H9 (cell line): ENCODE measurements at places on chromosomes 11 and 22.

DNA sequence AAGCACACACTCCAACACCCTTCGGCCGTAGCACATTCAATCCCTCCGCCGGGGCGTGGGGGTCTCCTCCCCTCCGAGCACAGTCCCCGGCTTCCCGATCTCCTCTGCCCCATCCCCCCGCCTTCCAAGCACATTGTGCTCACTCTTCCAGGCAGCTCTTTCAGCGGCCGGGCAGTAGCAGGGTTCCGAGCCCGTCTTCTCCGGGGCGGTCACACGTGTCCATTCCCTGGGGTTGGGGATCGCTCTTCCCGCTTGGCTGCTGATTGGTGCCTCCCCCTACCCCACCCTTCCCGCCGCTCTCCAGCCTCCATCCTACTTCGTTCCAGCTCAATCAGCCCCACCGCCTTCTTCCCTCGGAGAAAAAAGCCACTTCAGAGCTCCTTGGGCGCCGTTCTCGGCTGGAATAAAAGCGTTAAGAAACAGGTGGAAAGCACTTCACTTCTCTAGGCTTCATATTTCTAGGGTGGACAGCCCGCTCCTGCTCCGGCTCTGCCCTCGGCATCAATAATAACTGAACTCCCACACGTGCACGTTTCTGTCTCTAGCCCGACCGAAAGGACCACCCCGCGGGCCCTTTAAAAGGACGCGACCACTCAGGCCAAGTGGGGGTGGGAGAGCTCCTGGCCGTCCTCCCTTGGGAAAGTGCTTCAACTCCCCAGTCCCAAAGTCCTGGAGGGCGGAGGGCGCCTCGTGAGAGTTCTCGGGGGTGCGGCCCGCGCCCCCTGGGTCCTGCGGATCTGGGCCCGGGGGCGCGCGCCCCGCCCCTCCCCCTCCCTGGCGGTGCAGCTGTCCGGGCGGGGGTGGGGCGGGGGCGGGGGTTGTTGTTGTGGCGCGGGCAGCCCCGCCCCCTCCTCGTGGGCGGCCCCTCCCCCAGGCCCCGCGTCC lies 464 bp upstream of the CECR2 start:
- peak; percentile 86 for DNase-seq

GRCh38 chr11:45772449-45772774 lies 32.5 kb upstream of the SLC35C1 start:
- DNase-seq = no peak

DNA sequence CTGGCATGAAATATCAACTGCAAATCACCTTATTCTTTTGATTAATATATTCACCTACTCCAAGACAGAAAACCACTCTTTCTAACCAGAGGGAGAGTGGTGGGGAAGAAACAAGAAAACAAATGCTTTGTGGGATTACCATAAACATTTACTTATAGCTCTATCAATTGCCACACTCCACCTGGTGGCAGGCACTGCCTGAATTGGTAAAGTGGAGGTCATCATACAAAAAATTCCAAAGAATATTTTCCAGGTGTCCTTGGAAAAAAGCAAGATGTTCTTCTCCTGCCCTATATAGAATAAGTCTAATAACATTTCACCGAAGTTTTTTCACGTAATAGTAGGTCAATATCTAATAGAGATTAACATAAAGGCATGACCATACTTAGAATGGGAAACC lies 45.3 kb downstream of the PHF21A start:
- DNase-seq = no peak

GRCh38 chr22:30246814-30247376 lies 336 bp upstream of the LIF start:
- DNase-seq = no peak

- no peak for DNase-seq
Measured at GRCh38 chr22:43682851-43683250, 129.3 kb downstream of the EFCAB6 start.

DNA sequence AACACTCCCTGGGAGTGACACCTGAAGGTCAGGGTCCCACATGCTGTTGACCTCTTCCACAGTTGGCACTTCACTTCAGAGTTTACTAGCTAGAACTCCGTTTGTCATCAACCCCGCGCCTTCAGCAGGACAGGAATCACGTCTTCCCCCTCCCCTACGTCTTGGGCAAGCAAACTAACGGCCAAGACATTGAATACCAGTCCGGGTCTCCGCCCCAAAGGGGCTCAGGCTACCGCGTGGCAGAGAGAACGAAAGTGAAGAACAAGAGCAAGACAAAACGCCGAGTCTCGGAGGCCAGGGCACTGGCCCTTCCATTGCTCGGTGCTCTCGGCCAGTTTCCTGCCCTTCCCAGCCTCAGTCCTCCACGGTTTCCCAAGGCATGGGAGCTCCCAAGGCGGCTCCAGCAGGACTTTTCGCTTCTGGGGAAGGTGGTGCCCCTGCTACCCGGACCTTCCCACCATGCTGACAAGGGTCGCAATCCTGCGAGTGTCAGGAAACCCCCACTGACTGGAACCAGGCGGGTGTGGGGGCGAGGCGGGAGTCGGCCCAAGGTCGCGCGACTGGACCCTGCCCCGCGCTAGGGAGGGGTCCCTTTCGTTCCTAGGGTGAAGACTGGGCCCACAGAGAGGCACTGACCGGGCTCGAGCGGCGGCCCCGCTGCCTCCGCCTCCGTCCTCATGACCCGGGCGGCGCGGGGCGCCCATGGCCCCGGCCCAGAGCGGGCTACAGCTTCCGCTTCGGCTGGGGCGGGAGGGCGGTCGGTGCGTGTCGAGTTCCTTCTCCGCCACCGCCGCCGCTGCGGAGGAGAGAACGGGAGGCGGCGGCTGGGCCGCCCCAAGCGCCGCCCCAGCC lies at the start of gene GUCD1:
GUCD1 (minus strand) TSS at position 826 of the 852 bp plus-strand sequence; CDS start at position 679, 147 bp downstream.
- DNase-seq = peak; percentile 39
